ENCODE measurements at places on chromosomes 16 and 17. TPM values are rescaled to one million over a fixed set of nuclear protein-coding genes. Genes with fewer than 3 reads are reported as not detected.

STAT5A gene
- total RNA-seq, result 47.4 TPM

AGRP gene
- 1.5 TPM for total RNA-seq

SLC2A4 gene
- 0.60 TPM for total RNA-seq

P2RX1 gene
- 12.1 TPM for total RNA-seq

KCNJ18 gene
- total RNA-seq, result not detected

KRTAP16-1 gene
- not detected for total RNA-seq

LRRC37A gene
- total RNA-seq, result 1.7 TPM

TERB1 gene
- not detected for total RNA-seq

SLC12A3 gene
- total RNA-seq, result not detected

RND2 gene
- total RNA-seq, result 0.73 TPM

NDUFAB1 gene
- 78.7 TPM for total RNA-seq

HOXB5 gene
- total RNA-seq, result 3.3 TPM

UMOD gene
- total RNA-seq, result not detected

ZFPM1 gene
- total RNA-seq, result 7.0 TPM

TBX2 gene
- 104 TPM for total RNA-seq

PRCD gene
- 1.3 TPM for total RNA-seq

HOXB6 gene
- 5.1 TPM for total RNA-seq

ASPHD1 gene
- 3.6 TPM for total RNA-seq

ADAD2 gene
- 0.09 TPM for total RNA-seq

MYLK3 gene
- total RNA-seq, result 1.2 TPM

KRTAP1-5 gene
- total RNA-seq, result not detected

CTRB1 gene
- not detected for total RNA-seq

METTL16 gene
- total RNA-seq, result 25.1 TPM

GOSR2 gene
- total RNA-seq, result 53.9 TPM

EME1 gene
- 3.8 TPM for total RNA-seq

GRB7 gene
- total RNA-seq, result 31.9 TPM

CNTNAP1 gene
- 11.7 TPM for total RNA-seq

CDC42EP4 gene
- total RNA-seq, result 30.2 TPM

DPEP1 gene
- total RNA-seq, result 0.31 TPM

NPIPB13 gene
- total RNA-seq, result 13.6 TPM

EPX gene
- total RNA-seq, result not detected

CHRNE gene
- total RNA-seq, result 2.9 TPM

CD300LB gene
- total RNA-seq, result 0.58 TPM

KRTAP4-1 gene
- total RNA-seq, result not detected

SULT1A2 gene
- total RNA-seq, result 5.2 TPM

PABPN1L gene
- total RNA-seq, result not detected

TEKT5 gene
- total RNA-seq, result not detected

GDPD1 gene
- 4.8 TPM for total RNA-seq

TBC1D10B gene
- 43.7 TPM for total RNA-seq

CCL18 gene
- total RNA-seq, result 348 TPM

TNP2 gene
- total RNA-seq, result not detected

TRPV3 gene
- total RNA-seq, result 0.55 TPM

EPN2 gene
- total RNA-seq, result 49.1 TPM

KRT32 gene
- not detected for total RNA-seq

MYL11 gene
- total RNA-seq, result 1.6 TPM

FBXL19 gene
- total RNA-seq, result 11.2 TPM

VASN gene
- 24.5 TPM for total RNA-seq

ACSM2A gene
- total RNA-seq, result not detected

VAC14 gene
- total RNA-seq, result 53.2 TPM

MMP28 gene
- total RNA-seq, result 95.0 TPM

PTGES3L gene
- total RNA-seq, result 0.65 TPM

KCNH6 gene
- 0.71 TPM for total RNA-seq

RASD1 gene
- total RNA-seq, result 14.2 TPM

SPNS3 gene
- total RNA-seq, result 0.55 TPM
